ENCODE measurements at places on chromosomes 3 and 15. TPM values are rescaled to one million over a fixed set of nuclear protein-coding genes. Genes with fewer than 3 reads are reported as not detected.
A peak's percentile ranks its signal among the peaks of the same experiment; 100 is the strongest.

- no peak overlapping the region for H3K4me3 ChIP-seq
- H3K36me3 ChIP-seq, result no peaks in the 10 kb centered on the region
- DNase-seq, result peak; percentile 73
- H3K27ac ChIP-seq, result peak overlapping the region; percentile 51
Measured at GRCh38 chr15:62853114-62853840, 189.3 kb upstream of the TPM1 start.

DNA sequence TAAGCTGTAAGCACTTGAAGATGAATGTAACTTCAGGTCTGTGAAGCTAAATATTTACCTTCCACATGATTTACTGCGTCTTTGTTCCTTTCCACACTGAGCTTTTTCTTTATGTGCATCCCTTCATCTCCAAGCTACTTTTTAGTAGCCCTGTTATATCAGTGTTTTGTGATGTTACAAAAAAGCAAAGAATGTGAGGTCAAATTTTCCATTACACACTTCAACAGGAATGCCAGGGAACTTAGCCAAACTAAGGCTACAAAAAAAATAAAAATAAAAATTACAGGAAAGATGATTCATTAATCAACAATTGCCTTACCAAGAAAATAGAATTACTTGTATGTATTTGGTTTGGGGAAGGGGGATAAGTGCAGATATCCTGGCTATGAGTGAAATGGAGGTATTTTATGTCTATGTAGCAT lies 73.0 kb downstream of the FILIP1L start:
- H3K4me3 ChIP-seq, result no peak overlapping the region
- peak overlapping the region; percentile 81 for H3K27ac ChIP-seq
- H3K27me3 ChIP-seq, result no peaks in the 10 kb centered on the region
- DNase-seq, result no peak

- no peak overlapping the region for H3K4me3 ChIP-seq
- H3K27ac ChIP-seq, result no peak overlapping the region
- no peaks in the 10 kb centered on the region for H3K36me3 ChIP-seq
- H3K27me3 ChIP-seq, result no peaks in the 10 kb centered on the region
- no peak for DNase-seq
- H3K4me1 ChIP-seq, result no peaks in the 10 kb centered on the region
Measured at GRCh38 chr3:130816561-130817445, 70.2 kb upstream of the PIK3R4 start.

DNA sequence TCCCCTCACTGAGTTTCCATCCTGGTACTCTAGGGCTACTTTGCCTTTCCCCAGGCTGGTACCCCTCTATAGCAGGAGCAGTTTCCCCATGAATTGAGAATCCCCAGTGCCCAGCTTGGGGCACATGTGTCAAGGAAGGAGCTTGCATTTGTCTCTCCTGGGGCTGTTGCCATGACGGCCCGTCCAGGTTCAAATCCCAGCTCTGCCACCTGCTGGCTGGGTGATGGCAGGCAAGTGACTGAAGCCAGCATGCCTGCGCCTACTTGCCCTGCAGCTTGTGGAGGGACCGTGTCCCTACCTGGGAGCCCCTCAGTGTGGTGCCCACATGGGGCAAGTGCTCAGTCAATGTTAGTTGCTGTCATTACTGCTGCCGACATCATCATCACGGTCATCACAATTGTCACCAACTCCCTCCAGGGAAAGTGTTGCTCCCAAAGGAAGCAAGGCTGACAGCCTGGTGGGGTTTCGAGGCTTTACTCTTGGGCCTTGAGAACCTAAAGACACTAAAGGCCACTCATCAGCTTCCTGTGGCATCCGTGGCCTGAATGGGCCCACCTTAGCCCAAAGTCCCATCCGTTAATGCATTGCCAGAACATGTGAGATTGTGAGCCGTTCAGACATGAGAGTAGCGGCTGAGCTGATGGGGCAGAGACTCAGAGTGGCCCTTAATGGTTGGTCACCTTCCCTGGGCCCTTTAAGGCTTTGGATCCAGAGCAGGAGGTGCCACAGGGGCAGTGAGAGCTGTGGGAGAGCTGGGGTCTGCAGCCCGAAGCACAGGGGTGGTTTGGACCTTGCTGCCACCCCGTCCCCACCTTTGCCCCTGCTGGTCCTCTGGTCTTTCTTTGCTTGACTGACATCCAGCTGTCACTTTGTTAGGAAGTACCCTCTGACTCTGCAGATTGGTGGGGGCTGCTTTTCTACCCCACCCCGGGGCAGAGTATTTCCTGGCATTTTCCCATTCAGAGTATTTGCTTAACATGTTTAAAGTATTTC lies 144.4 kb downstream of the DNAJB8 start:
- no peaks in the 10 kb centered on the region for H3K36me3 ChIP-seq
- no peak overlapping the region for H3K27ac ChIP-seq
- no peaks in the 10 kb centered on the region for H3K27me3 ChIP-seq

DNA sequence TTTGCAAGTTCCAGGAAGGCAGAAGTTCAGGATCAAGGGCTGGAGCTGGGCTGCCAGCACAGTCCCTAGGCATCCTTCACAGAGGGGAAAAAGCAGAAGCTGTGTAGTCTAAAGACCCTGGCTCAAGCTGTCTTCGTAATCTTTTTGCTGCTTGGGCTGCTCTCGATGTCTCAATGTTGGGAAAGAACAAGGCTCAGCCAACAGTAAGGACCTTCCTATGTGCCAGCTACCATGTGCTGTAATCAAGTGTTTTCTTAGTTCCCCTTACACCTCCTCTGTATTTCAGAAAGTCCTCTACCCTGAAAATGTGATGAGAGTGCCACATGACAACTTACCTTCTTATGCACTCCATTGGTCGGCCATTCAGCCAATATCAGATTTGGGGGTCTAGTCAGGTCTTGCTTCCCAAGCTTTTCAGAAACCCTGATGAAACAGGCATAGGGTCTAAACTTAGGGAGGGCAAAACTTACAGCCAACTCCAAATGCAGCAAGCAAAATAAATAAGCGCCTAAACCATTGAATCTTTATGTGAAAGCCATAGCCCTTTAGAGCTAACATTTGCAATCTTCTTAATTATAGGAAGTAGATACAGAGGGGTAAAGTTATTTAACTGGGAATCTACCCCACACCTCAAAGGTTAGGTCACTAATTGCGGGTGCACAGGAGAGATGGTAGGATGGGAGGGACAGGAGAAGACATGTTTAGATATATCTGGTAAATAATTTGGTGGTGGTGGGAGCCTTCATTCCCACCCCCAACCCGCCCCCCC lies 1.2 kb upstream of the EDEM1 start:
- H3K27me3 ChIP-seq, result no peaks in the 10 kb centered on the region
- H3K36me3 ChIP-seq, result no peaks in the 10 kb centered on the region
- H3K27ac ChIP-seq, result peak overlapping the region; percentile 97
- DNase-seq, result no peak
- peak overlapping the region; percentile 93 for H3K4me3 ChIP-seq
- H3K4me1 ChIP-seq, result no peaks in the 10 kb centered on the region

DNA sequence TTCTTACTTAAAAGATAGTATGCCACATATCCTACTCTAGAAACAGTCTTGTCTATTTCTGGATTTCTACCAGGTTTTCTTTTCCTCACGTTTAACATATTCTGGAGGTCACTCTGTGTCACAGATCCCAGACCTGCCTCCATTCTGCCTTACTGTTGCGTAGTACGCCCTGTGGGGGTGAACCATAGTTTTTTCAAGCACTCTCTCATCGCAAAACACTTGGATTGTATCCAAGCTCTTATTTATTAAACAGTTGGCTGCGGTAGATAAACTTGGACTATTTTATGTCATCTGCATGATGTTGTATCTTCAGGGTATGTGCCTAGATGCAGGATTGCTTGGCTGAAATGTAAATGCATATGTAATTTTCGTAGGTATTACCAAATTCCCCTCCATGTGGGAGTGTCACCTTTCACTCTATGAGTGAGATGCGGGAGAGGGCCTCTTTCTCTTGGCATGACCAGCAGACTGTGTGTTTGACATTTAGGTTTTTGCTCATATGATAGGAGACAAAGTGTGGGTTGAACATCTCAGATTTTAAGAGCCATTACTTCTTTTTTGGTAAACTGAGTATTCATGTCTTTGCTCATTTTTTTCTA lies 55.8 kb downstream of the ABTB1 start:
- H3K4me1 ChIP-seq, result no peaks in the 10 kb centered on the region
- H3K27ac ChIP-seq, result no peak overlapping the region
- H3K4me3 ChIP-seq, result no peak overlapping the region
- no peak for DNase-seq
- H3K27me3 ChIP-seq, result no peaks in the 10 kb centered on the region
- no peaks in the 10 kb centered on the region for H3K36me3 ChIP-seq

- H3K4me1 ChIP-seq, result no peaks in the 10 kb centered on the region
- no peak overlapping the region for H3K27ac ChIP-seq
- no peak overlapping the region for H3K4me3 ChIP-seq
- H3K36me3 ChIP-seq, result no peaks in the 10 kb centered on the region
- DNase-seq, result no peak
Measured at GRCh38 chr3:19226479-19226878, 78.2 kb downstream of the KCNH8 start.

CCRL2 gene
- 9.2 TPM for total RNA-seq

UPK1B gene
- total RNA-seq, result not detected

VIPR1 gene
- 25.2 TPM for total RNA-seq
